Skin of body (tissue), 3 donors: ENCODE measurements at places on chromosomes 7 and 10. TPM values are rescaled to one million over a fixed set of nuclear protein-coding genes. Genes with fewer than 3 reads are reported as not detected.

DNA sequence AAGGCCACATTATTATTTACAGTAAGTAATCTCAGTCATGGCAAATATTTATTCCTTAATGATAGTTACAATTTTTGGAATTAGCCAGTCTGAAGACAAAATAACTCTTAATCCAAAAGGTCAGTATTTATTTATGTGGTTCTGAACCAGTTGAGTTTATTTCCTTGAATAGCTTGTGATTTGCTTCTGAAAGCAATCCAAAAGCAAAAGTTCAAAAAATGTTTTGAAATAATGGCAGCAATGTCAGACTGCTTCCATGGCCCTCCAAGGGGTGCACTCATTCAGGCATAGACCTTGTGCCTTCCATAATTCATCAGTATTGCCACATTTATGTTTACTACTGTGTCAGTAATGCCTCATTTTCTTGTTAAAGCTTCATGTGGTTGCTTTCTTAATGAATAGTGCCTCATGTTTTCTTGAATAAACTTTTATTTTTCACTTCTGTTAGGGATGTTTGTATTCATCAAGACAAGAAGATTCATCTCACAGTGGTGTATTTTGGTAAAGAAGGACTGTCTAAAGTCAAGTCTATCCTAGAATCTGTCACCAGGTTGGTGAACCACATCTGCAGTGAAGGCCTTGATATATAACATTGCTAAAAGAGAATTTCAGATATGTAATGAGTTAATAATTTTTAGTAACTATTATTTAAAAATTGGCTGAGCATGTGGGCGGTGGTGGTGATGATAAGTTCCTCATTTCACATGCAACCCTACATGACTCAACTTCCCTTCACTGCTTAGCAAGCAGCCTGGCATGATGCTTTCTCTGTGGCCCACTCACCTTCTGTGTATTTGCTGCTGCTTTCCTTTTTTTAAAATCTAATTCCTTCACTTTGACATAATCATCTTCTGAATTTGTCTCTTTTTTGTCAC is 22.0 kb downstream of the CSGALNACT2 start:
- DNase-seq = no peak

TMEM229A gene
- total RNA-seq = not detected

GRCh38 chr10:90988024-90988423 is 67.1 kb upstream of the ANKRD1 start:
- no peak for DNase-seq

DNA sequence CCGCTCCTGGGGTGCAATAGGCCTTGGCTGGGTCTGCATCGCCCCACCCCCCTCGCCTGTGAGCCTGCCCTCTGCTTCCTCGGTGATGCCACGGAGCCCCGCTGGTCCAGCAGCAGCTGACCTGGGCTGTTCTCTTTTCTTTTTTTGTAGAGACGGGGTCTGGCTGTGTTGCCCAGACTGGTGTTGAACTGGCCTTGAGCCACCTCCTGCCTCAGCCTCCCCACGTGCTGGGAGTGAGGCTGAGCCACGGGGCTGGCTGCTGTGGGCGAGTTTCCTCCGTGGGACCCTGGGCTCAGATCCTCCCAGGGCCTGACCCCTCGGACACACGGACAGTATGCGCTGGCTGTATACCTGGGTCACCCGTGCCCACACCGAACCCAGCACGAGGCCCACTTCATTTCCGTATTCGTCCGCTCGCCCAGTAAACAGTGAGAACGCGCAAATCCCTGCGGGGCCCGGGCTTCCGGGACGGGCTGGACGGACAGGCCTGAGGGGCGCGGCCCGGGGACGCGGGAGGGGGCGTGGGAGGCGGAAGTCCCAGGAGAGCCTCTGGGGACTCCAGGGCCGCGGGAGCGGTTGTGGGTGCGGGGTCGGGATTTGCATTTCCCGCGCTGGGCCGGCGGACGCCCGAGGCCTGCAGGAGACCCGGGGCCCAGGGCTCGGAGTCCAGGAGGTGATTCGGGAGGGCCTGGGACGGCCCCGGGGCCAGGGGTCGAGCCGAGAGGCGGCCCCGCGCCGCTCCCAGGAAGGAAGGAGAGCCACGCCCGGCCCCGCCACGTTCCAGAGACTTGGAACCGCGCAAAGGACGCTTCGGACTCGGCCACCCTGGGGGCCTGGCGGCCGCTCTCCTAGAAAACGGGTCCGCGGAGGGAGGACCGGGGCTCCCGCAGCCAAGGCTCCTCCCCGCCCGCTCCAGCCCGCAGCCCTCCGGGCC is 57.7 kb upstream of the DNAJB6 start:
- DNase-seq = no peak

GRCh38 chr10:85542936-85543730 is 823.5 kb downstream of the GRID1 start:
- no peak for DNase-seq

GRCh38 chr7:75048435-75049379 is 24.9 kb downstream of the RCC1L start:
- DNase-seq = no peak

DNA sequence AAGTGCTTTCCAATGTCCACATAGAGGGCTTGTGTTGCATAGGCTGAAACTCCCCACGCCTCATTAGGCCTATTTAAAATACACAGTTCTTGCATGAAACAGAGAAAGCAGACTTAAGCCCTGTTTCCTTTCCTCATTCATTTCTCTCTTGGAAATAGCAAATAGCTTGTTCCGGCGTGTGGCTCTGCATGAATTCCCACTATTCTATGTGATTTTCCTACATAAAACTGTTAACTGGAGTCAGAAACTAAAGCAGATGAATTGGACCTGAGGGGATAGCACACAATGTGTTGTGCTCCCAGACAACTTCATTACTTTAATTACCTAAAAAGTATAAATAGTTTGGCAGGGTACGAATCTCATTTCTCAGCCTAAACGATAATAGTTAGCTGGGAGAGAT is 981.5 kb downstream of the SORCS1 start:
- peak; percentile 18 for DNase-seq
